Neural crest cell (in vitro differentiated cells): ENCODE measurements at places on chromosomes 3 and 15.
A peak's percentile ranks its signal among the peaks of the same experiment; 100 is the strongest.

DNA sequence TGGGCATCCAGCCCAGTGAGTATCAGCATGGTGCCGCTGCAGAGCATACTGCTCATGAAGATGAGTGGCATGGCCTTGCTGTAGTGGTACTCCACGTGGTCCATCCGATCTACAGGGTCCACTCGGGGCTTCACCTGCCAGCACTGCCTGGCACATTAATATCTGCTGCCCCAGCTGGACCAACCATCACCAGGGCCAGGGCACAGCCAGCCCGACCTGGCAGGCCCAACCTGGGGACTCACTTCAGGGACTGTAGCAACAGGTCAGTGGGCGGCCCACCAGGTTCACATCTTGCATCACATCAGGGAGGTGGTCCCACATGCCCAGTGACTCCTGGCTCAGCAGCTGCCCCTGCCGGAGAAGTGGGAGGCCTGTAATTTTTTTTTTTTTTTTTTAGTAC is 48.1 kb downstream of the CDIN1 start:
- no peak for DNase-seq

- no peak for DNase-seq
These were observed 244.2 kb upstream of the SLITRK3 start for GRCh38 chr3:165440380-165440779.

GRCh38 chr15:73650416-73651126 is 17.4 kb upstream of the NPTN start:
- DNase-seq: no peak

DNA sequence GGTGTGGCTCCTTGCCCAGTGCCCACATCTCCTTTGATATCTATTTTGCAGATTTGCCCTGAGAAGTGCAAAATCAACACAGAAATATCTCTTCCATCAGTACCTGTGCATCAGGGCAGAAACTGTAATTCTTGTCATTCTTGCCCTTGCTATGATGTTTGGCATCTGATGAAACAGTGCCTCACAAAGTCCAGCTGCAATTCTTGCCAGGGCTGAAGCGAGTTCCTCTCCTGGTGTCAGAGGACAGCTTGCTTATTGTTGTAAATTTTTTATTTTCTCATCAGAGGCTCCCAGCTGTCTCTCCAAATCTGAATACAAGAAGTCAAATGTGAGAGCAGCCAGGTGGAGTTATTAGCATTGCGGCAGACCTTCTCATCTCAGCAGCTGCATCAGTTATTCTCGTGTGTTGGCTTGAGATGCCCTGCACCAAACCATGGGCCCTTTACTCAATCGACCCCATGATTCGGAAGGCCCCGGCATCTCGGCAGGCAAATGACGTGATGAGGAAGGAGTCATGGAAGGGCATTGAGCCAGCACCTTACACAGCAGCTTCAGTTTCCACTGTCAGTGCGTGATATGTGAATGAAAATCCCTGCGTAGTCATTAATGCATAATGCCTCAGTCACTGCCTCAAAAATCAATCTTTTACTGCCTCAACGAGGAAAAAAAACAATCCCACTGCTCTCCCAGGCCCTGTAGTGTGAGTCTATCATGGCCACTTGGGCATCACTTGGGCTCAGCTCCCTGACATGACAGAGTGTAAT is 93.4 kb downstream of the CCNL1 start:
- no peak for DNase-seq

GRCh38 chr3:49213541-49213943 is 42.1 kb downstream of the KLHDC8B start:
- no peak for DNase-seq

GRCh38 chr15:91936927-91937326 is 83.4 kb downstream of the SLCO3A1 start:
- DNase-seq: no peak

DNA sequence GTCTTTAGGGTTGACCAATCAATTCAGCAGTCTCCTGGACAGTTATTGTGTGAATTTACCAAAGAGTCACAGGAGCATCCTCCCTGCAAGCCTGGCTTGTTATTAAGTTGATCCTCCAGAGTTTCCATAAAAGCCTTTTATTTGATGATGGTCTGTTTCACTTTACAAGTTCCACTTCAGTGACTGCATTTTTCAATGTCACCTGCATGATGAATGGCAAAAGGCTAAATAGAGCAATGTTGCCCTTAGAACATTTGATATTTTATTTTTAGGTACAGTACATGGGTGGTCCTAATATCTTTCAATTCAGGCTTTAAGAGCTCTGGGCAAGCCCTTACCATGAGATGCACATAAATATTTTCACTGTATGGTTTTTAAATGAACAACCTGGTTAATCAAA is 22.6 kb downstream of the GUCA1C start:
- no peak for DNase-seq

DNA sequence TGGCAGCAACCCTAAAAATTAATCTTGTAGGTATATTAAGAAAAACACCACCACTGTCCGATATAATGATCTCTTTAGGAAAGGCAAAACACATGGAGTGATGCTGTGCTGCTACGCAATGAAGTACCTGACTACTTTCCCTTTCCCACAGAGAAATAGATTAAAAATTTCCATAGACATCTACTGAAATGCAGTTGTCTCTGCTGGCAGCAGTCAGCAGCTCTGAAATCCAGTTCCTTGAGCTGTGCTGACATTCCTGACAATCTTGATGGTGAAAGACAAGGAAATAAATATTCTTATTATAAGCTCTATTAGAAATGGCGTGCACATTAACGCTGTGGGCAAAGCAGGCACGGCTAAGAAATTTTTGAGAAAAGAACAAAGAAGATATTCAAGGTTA is 287.6 kb downstream of the IL5RA start:
- DNase-seq: no peak

DNA sequence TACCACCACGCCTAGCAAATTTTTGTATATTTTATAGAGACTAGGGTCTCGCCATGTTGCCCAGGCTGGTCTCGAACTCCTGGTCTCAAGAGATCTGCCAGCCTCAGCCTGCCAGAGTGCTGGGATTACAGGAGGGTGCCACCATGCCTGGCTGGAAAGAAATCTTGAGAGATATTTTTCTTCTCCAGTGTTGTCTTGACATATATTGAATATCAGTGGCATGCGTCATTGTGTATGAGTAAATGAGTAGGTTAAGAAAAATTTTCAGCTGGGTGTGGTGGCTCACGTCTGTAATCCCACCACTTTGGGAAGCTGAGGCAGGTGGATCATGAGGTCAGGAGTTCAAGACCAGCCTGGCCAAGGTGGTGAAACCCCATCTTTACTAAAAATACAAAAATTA is 3.5 kb upstream of the PIF1 start:
- no peak for DNase-seq

DNA sequence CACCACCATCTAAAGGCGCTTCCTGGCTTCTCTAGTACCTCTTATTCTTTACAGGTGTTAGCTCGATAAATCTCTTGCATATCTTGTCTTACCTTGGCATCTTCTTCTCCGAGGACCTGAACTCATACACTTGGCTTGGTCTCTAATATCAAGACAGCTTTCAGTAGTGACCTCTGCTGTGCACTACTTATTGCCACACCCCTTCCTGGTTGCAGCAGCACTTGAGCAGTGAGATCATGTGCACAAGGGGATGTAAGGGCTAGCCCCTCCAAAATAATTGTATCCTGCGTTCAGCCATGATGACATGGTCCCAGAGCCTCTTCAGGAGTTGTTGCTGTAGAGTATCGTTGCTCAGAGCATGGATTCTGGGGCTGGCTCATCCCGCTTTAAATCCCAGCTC is 1.3 kb upstream of the PLA1A start:
- no peak for DNase-seq

GRCh38 chr15:35078221-35078915 is 6.7 kb downstream of the NANOGP8 start:
- DNase-seq: peak; percentile 29

- DNase-seq: no peak
These were observed 11.9 kb upstream of the SKIC8 start for GRCh38 chr15:78311292-78311691.

- no peak for DNase-seq
These were observed 64.6 kb downstream of the ADCY5 start for GRCh38 chr3:123384256-123384655.

- no peak for DNase-seq
These were observed 64.8 kb upstream of the ARL8B start for GRCh38 chr3:5057272-5057671.

GRCh38 chr3:143063018-143063417 is 56.6 kb upstream of the CHST2 start:
- DNase-seq: no peak

DNA sequence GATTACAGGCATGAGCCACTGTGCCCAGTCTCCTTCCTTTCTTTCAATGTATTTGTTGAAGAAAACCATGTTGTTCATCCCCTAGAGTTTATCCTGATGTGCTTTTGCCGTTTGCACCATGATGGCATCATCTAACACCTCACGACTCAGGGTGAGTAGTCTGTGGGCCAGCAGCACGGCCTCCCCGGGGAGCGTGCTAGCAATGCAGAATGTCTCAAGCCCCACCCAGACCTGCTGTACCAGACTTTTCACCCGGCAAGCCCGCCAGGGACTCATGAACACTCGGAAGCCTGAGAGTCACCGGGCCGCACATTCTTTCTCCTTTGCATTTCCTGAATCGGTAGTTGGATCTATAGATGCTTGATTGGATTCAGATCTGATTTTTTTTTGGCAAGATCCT is 64.6 kb downstream of the RPN1 start:
- DNase-seq: no peak

- no peak for DNase-seq
These were observed 21.6 kb downstream of the ANAPC13 start for GRCh38 chr3:134464064-134464688.

DNA sequence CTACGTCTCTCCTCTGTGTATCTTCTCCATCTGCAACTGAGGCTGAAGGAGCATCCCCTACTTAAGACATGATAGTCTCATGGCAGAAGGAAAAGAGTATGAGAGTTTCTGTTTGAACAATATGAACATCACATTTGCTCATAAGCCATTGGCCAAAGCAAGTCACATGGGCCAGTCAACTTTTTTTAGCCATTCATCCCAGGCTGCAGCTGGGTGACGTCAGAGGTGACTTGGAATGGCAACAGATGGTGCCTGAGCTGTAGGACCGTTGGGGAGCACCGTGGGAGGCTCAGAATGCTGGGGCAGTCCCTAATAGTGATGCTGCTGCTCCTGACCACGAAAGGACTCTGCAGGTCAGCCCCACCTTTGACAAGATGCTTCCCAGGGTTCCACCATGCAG is 58.7 kb downstream of the CRTC3 start:
- no peak for DNase-seq

DNA sequence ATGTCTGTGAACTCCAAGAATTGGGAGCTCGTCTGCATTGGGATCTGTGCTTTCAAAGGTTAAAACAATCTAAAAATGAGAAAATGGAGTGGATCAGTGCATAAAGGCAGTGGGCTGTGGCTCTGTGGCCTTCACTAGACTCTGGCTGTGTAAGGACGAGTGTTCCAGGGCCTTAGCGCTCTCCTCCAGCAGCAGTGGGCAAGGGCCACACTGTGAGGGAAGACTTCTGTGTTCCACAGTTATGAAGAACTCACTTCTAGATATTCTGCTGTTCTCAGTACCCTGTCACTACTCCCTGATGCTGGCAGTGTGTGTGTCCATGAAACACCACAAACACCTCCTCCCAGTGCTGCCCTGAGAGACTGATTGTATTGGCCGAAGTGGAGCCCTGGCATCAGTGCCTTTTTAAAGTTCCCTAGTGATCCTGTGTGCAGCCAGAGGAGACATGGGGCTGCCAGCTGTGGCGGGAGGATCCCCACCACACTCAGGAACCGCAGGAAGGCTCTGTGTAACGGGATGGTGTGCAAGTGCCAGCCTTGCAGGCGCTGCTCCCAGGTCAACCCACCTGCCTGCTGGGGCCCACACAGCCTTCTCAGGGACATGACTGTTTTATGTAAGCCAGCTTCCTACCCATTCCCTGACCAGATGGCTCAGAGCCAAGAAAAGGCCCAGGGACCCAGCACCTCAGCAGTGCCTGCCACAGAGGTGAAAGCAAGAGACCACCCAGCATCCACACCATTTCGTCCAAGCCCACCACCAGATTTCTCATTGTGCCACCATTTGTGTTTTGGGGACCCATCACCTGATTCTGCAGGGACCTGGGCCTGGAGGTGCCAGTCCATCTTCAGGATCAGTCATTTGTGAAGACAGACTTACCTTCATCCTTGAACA is 40.4 kb downstream of the ABTB1 start:
- no peak for DNase-seq

GRCh38 chr3:52838561-52839267 is 3.9 kb upstream of the MUSTN1 start:
- DNase-seq: no peak

GRCh38 chr3:63963496-63963895 is 51.3 kb upstream of the SCAANT1 start:
- DNase-seq: no peak
